ENCODE measurements at places on chromosomes 7 and 10.
A peak's percentile ranks its signal among the peaks of the same experiment; 100 is the strongest.

- no peak for DNase-seq
Observed at GRCh38 chr7:77561352-77561751, 24.3 kb downstream of the PTPN12 start.

GRCh38 chr10:44832595-44833390 is 78.3 kb upstream of the TMEM72 start:
- DNase-seq, result no peak

- DNase-seq, result no peak
Observed at GRCh38 chr10:102245932-102246251, 560 bp downstream of the GBF1 start.

DNA sequence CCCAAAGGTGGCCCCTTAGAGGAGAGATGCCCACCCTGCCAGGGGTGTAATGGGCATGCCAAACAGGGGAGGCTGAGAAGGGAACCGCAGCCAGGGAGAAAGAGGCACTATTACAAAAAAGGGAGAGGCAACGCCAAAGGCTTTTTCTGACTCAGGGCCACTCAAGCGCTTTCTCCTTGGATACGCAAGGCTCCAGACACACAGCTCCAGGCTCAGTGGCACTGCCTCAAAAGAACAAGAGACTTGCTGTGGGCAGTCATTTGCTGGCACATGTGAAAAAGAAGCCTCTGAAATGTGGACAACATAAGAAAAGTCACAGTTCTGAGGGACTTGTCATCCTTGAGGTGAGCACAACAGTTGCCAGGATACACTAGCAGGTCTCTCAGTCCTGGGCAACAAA is 128.4 kb downstream of the DGKI start:
- no peak for DNase-seq

DNA sequence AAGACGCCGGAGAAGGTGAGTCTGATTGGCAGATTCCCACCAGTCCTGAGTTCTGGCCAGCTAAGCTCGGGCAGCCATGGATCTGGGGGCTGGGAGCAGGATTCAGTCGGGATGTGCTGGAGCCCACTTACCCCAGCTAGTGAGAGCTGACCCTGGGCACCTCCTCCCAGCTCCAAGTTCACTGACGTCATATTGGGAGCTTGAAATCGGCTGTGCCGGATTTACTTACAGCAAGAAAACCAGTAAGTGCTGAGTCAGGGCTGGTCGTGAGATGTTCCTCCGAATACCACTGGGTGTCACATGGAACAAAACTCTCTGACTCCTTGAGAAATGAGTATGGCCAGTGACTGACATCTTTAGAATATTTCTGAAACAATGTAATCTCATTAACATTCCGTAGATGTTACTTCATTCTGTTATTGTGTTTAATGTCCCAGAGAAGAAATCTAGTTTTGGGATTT is 621.2 kb downstream of the SDK1 start:
- no peak for DNase-seq

DNA sequence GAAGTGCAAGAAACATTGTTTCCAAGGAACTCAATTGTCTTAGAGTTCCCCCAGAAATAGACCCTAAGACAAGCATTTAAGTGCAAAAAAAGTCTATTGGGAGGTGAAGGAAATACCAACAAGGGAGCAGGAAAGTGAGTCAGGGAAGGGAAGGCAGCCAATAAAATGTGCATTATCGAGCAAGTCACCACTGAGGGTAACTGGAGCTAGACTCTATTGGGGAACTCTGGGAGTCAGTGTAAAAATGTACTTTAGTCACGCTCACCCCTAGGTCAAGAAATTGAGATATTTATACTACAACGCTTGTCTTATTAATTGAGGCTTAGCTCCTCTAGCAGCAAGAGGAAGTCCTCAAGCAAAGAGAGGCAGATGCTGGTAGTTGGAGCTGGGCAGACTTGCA is 137.7 kb downstream of the RTKN2 start:
- DNase-seq, result no peak

DNA sequence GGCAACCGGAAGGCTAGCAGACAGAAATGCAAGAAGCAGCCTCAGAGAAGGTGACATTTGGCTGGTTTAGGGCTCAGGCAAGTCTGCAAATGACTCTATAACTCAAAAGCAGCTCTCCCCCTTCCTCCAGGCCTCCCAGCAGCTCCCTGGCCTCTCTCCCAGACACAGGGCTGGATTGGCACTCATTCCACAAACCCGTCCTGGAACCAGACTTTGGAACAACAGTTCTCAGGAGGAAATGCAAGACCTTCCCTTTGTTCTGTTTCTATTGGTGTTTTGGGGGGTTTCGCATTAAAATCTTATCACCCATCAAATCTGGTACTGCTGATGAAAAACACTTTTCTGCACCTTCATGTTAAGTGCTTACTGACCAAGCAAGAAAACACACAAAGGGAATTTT is 40.3 kb upstream of the EFCAB10 start:
- no peak for DNase-seq

GRCh38 chr7:93147363-93147762 is 822 bp downstream of the SAMD9L start:
- DNase-seq, result peak; percentile 52

DNA sequence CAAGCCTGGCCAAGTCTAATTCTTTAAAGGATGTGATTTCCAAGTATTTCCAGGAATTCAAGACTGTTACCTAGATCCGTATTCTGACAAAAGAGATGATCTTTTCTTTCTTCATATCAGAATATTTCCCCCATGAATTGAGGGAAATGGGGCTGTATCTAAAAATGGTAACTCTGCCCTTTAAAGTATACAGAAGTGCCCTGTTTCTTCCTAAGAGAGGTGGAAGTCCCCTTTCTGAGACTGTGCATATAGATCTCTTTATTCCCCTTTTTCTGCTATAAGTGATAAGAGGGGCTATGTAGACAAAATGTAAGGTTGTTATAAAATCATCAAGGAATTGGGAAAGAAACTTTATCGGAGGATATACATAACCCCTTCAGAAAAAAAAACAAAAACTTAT is 287.1 kb upstream of the KAT6B start:
- no peak for DNase-seq

- no peak for DNase-seq
Observed at GRCh38 chr7:138244606-138245005, 168.3 kb downstream of the AKR1D1 start.

DNA sequence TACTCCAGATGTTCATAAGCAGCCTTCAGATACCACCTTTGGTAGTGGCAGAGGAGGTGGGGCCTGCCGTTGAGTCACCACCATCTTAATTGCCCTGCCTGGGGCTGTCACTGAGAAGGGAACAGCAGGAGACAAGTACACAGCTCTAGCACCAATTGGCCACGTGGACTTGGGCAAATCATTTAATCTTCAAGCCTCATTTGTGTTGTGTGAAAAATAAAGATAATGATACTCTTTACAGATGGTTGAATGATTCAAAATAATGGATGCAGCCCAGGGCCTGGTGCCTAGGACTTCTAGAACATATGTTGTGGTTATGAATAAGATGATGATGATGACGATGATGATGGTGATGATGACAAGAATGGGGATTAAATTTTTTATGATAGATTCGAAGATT is 111.9 kb upstream of the ADAM12 start:
- DNase-seq, result no peak

DNA sequence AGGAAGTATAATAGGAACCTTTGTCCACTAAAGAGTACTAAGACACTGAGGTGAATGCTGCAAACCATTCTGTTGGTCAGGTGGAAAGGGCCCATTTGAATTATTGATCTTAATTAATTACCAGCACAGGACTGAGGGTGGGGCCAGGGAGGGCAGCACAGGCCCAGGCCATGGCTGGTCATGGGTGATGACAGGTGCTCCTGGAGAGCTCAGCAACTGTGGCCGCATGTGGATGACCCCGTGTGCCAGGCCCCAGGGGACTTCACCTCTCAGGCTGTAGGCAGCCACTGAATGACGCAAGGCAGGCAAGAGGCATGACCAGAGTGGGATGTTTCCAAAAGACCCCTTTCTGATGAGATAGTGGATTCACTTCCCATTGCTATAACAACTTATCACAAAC is 54.2 kb downstream of the HECW1 start:
- DNase-seq, result no peak

DNA sequence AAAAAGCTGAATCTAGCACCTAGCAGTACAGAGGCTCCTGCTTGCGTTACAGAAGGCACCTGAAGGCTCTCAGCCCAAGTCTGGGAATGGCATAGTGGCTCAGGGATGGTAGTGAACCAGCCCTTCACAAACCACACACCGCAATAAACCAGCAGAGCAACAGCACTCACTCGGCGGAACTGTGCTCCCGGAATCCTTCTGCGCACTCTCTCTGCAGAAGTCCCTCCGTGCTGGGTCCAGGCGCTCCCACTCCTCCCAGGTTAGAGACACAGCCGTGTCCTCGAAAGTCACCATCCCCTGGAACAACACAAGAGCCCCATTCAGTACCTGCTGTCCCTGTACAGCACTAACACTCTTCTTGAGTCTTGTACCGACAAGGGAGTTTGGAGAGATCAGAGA is 1.5 kb downstream of the ZNF394 start:
- no peak for DNase-seq

- DNase-seq, result no peak
Observed at GRCh38 chr10:86451604-86451960, 70.0 kb downstream of the WAPL start.

- DNase-seq, result no peak
Observed at GRCh38 chr10:46264336-46264735, 22.5 kb upstream of the ANTXRL start.

GRCh38 chr10:77582710-77583115 is 54.9 kb downstream of the KCNMA1 start:
- DNase-seq, result peak; percentile 48

DNA sequence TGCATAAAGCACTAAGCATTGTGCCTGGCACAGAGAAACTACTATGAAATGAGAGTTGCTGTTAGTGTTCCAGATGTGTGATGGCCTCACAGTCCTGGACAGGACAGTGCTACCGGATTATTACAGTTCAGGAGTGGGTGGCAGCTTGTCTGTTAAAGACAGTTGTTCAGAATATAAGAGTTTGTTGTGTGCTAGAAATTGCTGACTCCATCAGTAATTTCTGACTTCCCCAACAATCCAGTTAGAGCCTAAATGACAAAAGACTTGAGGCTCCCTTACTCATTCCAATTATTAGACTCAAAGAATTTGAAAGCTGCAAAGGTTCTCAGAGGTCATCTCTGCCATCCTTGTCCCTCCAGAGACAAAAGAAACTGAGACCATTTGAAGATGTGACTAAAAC is 34.3 kb upstream of the DNAJB12 start:
- DNase-seq, result no peak

GRCh38 chr7:54946764-54947163 is 72.1 kb upstream of the EGFR start:
- DNase-seq, result no peak

- DNase-seq, result peak; percentile 69
Observed at GRCh38 chr7:620056-620455, 100.4 kb upstream of the PDGFA start.
